ENCODE measurements at places on chromosomes 3 and 15. TPM values are rescaled to one million over a fixed set of nuclear protein-coding genes. Genes with fewer than 3 reads are reported as not detected.

- DNase-seq, result peak; percentile 53
Measured at GRCh38 chr3:4979428-4980228, at the start of gene BHLHE40. TSS of gene BHLHE40 (plus strand) at chr3:4979437. CDS start at chr3:4979719, 282 bp downstream.

DNA sequence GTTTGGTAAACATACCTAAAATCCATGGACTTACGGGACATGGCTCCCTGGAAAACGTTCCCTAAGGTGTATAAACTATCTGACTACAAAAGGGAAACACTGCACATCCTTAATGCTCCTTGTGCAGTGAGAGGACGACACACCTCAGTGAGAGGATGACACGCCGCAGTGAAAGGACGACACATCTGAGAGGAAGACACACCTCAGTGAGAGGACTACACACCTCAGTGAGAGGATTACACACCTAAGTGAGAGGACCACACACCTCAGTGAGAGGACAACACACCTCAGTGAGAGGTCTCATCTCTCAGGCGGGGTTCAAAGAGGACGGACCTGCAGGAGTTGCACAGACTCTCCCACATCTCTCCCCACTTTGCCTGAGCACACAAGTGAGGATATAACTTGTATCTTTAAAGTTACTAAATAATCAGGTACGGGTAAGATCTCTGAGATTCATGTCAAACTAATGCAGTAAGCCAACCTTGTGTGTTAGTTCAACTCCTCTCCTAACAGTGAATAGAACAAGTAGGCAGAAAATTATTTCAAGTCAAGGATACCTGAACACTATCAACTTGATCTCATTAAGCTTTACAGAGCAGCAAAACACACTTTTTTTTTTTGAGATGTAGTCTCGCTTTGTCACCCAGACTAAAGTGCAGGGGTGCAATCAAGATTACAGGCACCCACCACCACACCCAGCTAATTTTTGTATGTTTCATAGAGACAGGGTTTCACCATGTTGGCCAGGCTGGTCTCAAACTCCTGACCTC is 32.1 kb downstream of the HERC2 start:
- no peak for DNase-seq

GRCh38 chr3:144593881-144594280 is 622.3 kb downstream of the DIPK2A start:
- no peak for DNase-seq

DNA sequence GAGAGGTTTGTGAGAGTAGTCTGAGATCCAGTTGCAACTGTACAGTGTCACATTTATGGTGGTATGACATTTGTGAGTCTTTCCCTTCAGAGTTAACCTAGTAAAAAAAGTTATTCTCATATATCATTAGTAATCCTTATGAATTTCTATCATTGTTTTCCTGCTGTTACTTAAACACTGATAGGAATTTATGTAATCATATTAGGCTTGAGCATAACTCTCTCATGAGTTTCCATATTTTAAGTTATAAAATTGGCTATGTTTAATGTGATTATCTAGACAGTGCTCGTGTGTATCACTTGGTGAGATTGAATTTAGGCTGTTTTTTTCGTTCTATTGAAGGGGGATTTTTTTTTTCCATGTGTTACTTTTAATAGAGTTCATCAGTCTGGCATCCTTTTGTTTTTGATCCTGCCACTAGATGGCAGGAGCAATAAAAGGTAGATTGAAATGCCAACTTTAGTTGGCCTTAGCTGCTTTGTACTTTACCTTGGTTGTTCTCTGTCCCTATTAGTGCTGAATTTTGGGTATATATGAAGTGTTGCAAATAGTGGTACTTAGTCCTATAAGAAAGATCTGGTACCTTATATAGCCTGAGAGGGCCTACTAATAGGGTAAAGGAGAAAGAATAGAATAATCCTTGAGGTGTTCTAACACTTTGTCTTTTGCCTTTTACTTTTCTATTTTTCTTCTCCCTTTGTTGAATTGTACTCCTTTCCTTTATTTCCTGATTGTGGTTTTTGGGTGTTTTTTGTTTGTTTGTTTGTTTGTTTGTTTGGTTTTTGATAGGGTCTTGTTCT is 17.9 kb downstream of the STT3B start:
- DNase-seq, result peak; percentile 46

- no peak for DNase-seq
Measured at GRCh38 chr3:11371747-11372146, 99.5 kb downstream of the ATG7 start.

GRCh38 chr15:27054426-27054825 is 83.4 kb downstream of the GABRG3 start:
- no peak for DNase-seq

- DNase-seq, result no peak
Measured at GRCh38 chr3:112348943-112349342, 16.0 kb downstream of the CD200 start.

- no peak for DNase-seq
Measured at GRCh38 chr15:78405336-78405924, 32.6 kb upstream of the IREB2 start.

- peak; percentile 61 for DNase-seq
Measured at GRCh38 chr15:43932907-43933306, 106.1 kb downstream of the WDR76 start.

- peak; percentile 82 for DNase-seq
Measured at GRCh38 chr3:23113455-23114171, 89.5 kb upstream of the UBE2E2 start.

GRCh38 chr3:179969525-179969924 is 67.2 kb downstream of the PEX5L start:
- DNase-seq, result peak; percentile 65

- DNase-seq, result peak; percentile 81
Measured at GRCh38 chr15:51647128-51647562, 24.6 kb upstream of the DMXL2 start.

DNA sequence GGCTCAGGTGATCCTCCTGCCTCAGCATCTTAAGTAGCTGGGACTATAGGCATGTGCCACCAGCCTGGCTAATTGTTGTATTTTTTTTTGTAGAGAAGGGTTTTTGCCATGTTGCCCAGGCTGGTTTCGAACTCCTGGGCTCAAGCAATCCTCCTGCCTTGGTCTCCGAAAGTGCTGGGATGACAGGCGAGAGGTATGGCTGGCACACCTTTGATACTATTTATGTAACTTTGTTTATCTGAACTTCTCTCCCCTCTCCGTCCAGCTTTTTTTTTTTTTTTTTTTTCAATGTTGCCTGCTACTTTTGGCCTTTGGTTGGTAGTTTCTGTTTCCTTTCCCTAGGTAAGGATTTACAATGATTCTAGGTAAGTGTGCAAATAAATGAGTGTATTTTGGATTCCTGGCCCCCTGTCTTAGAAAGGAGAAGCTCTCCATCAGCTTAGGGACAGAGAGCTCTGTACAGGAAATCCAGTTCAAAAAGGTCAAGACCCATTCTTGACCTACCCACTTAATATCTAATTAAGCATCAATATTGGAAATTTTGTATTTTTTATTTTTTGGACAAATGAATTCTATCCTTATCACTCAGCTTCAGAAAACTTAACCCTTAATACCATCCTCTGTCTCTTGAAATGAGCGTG is 6.8 kb downstream of the ARL6IP5 start:
- DNase-seq, result no peak

The PLA2G4D gene
- total RNA-seq, result not detected

The SV2B gene
- total RNA-seq, result not detected

The ALDH1A2 gene
- 0.08 TPM for total RNA-seq

The GOLGA8R gene
- 0.33 TPM for total RNA-seq

All from fibroblast of the aortic adventitia (primary cell).